ENCODE measurements at places on chromosomes 13 and 19.

GRCh38 chr13:97715763-97716162 lies 237.7 kb upstream of the IPO5 start:
- DNase-seq = no peak

- no peak for DNase-seq
These were observed 34.6 kb downstream of the CYP4F2 start for GRCh38 chr19:15863272-15863671.

DNA sequence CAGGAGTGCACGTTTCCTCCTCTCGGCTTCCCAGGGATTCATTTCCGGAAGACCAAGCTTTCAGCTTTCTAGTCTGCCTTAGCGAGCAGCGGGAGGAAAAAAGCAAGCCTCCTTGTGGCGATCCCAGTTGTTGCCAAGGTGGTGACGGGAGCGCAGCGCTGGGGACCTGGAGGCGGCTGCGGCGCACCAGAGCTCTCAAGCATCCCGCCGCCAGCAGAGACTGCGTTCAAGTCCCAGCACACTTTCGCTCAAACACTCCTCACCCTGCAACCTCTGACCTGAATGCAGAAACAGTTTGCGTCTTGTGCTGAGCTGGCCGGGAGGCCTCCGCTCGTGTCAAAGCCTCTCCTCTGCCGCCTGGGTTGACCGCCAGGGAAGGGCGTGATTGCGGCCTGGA lies 4.9 kb downstream of the GSX1 start:
- DNase-seq = no peak

DNA sequence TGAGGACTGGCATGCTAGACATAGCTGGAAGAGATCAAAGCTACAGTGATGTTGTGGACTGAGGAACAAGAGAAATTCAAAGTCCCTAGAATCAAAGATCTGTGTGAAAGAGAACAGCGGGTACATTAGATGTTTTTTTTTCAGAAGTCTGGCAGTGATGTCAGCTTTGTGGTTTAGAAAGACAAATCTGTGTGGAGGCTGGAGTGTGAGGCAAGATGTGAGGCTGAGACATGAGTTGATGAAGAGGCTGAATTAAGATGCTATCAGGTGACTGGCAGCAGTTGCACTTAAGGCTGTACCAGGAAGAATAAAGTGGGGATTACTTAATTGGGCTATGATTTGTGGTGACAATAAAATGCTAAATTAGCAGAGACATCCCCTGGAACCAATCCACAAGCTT lies 46.5 kb downstream of the DNAJC3 start:
- DNase-seq = no peak

DNA sequence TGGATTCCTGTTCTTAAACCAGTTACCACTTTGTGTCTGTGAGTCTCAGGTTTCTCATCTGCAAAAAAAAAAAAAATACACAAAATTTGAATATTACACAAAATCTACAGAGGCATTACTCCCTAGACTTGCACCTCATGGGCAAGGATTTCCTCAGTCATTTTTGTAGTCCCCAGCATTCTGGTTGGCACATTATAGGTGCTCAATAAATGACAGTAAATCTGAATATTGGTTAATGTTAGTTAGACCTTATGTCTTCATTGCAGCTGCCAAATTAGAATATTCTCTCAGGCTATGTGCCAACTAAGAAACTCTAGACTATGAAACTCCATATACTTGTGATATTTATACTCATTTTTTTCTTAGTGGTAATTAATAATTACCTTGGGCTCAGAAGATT lies 2.2 kb downstream of the ZNF507 start:
- no peak for DNase-seq
